Activated naive CD4-positive, alpha-beta T cell treated with anti-CD3 and anti-CD28 coated beads, Interleukin-2, amount 10 ng/mL, durations not matched to agents 7 days and 5 days (primary cell): ENCODE measurements at places on chromosomes 16 and 17.

DNA sequence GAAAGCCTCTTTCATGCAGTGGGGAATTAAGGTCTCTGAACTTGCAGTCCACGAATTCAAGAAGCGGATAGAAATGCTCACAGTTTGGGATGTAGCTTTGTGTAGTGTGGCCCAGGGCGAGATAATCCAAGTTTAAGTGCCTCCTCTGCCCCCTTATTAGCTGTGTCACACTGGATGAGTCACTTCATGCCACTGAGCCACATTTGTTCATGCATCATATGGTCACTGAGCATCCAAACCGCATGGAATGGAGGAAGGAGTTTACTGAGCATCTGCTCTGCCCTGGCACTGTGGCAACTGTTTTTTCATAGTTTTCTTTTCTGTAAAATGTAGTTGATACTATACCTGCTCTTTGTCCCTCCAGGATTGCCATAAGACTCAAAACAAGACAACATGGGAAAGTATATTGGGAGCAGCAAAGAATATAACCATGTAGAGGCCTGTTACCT is 15.1 kb upstream of the DHX8 start:
- no peak for DNase-seq

DNA sequence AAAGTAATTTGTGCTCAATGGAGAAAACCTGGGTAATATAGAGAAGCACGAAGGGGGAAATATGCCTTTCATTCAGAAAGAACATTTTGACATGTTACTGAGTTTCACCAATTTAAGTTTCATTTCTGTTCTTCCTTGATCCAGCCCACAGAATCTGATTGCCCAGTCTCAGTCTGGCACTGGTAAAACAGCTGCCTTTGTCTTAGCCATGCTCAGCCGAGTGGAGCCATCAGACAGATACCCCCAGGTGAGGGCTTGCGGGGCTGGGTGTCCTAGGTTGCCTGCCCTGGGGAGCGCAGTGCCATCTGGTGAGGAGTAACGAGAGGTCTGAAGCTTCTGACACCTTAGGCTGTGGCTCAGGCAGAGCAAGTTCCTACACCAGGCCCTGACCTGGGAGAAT is 17.7 kb downstream of the DDX19A start:
- DNase-seq = no peak

DNA sequence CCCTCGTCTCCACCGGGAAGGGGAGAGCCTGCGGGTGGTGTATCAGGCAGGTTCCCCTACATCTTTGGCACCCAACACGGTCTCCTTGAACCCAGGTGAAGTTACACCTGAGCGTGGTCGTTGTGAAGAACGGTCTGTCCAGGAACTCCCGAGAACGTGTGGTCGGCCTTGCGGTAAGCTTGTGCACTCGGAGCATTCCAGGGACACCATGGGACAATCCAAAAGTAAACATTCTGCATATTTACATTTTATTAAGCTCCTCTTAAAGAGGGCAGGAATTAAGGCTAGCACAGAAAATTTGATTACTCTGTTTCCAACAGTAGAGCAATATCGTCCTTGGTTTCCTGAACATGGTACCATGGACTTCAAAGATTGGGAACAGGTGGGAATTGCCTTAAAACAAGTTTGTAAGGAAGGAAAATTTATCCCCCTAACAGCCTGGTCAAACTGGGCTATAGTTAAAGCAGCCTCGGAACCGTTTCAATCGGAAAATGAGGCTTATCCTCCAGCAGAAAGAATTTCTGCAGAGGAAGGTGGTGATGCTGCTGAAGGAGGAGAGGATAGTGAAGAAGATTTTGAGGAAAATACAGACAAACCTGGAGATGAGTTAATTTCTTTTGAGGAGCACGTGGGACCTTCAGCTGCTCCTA is 18.2 kb downstream of the ALOX15B start:
- no peak for DNase-seq

DNA sequence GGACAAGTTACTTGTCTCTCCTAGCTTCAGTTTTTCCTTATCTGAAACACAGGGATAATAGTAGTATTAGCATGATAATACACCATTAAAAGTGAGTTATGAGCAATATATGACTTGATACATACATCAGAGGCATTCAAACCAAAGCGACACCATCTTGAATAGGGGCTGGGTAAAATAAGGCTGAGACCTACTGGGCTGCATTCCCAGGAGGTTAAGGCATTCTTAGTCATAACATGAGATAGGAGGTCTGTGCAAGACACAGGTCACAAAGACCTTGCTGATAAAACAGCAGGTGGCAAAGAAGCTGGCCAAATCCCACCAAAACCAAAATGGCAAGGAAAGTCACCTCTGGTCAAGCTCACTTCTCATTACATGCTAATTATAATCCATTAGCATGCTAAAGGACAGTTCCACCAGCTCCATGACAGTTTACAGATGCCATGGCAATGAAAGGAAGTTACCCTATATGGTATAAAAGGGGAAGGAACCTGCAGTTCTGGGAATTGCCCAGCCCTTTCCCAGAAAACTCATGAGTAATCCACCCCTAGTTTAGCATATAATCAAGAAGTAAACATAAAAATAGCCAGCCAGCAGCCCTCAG is 37.2 kb upstream of the HS3ST3A1 start:
- peak; percentile 31 for DNase-seq

- no peak for DNase-seq
Observed at GRCh38 chr16:48426244-48427141, 41.3 kb upstream of the SIAH1 start.

- DNase-seq = no peak
Observed at GRCh38 chr16:80993307-80993706, 13.4 kb downstream of the CMC2 start.

DNA sequence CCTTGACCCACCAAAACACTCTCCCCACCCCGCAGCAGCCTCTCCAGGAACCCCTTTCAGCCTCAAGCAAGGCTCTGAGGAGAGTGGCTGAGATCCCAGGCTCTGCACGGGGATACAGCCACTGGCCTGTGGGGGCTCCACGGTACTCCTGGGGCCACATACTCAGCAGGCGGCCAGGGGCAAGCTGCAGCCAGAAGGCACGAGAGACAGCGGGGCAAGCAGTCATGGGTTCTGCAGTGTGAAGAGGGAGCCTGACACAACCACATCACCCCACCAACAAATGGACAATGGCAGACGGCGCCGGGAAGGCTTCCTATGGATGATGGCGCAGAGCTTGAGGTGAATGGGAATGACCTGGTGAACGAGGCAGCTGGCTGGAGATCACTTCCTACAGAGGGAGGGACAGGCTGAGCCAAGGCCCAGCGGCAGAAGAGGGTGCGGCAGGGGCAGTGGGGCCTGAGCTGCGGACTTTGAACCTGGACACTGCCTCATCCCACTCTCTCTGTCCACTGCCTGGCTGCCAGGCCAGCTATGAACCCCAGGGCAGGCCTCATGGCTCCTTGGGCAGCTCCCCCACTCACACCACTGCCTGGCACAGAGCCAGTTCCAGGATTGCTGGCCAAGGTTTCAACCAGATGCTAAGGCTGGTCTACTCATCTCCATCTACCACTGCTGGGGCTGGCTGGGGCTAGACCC is 10.8 kb upstream of the BCAR1 start:
- DNase-seq = no peak

GRCh38 chr16:56736476-56736875 is 6.5 kb downstream of the NUP93 start:
- no peak for DNase-seq

DNA sequence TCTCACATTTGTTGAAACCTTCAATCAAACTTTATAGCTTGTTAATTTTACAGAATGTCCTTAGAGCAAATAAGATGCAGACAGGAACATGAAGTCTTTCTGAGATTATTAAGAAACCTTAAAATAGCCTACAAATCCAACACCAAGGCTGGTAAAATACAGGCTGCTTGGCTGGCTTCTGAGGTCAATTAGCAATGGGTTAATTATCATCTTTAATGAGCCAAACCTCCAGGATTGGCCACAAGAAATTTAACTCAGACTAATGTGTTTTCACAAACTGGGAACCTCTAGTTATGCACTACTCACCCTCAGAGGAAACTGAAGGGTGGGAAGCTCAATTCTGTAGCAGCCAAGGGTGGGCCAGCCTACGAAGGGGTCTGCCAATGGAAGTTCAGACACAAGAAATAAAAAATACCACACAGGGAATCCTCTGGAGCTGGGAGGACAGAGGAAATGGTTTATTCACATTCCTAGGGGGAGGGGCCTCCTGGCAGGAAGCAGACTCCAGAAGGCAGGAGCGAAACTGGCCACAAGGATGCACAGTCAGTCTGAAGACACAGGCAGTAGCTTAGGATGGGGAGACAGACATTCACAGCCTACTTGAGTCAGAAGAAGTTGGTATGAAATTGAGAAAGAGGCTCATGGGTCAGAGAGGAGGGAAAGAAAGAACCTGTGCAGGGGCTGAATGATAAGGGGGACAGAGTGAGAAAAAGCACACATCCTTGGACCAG is 36.1 kb downstream of the HIC1 start:
- DNase-seq = no peak

GRCh38 chr16:19861811-19862327 is 22.8 kb downstream of the GPRC5B start:
- DNase-seq = no peak

GRCh38 chr16:65373097-65373496 is 251.2 kb upstream of the CDH11 start:
- DNase-seq = no peak

DNA sequence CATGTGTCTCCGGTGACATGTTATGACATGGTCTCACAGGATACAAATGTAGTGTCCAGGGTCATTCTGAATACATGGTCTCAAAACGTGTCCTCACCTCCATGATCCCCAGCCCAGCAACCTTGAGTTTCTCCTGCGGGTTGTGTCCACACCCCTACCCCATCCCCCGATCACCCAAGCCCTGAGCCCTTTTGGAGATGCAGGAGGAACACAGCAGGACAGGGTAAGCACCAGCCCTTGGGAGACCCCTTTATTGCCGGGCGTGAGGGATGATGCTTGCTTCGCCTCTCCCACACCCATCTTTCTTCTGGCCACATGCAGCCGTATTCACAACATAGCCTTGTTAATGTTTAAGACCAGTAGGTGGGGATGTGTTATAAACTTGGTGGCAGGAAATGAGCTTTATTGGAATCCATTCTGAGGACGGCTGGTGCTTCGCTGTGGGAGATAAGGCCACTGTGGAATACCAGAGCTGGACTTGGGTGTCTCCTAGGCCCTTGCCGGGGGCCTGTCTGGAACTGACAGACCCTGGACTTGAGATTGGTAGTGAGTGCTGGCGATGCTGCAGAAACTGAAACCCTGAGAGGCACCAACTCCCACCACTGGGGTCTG is 5.5 kb downstream of the TMEM132E start:
- no peak for DNase-seq

DNA sequence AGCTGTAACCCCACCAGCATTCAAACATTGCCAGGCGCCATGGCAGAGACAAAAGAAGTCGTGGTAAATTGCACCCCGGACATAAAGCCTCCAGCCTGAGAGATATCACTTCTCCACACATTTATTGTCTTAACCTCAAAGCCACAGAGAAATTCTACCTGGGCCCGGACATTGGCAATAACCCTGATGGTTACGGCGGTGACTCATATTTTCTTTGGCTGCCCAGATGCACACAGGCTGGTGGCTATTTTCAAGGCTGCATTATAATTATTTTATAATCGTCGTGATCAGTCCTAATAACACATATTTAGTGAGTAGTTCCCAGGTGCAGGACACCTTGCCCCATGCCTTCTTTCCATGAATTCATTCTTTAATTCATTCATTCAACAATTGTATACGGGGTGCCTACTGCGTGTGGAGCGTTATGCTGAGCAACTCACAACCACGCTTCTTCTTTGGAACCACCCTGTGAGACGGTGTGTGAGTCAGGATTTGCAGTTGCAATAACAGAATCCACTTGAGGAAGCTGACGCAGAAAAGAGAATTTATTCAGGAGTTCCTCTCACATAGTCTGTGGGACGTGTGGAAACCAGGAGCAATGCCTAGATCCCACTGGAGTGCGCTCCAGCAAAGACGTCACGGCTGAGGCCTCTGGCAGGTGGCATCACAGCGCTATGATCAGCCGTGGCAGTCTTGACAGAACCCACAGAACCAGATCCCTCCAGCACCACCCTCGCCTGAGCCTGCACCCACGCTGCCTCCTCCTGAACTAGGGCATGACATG is 245.7 kb downstream of the FOXL1 start:
- DNase-seq = no peak

DNA sequence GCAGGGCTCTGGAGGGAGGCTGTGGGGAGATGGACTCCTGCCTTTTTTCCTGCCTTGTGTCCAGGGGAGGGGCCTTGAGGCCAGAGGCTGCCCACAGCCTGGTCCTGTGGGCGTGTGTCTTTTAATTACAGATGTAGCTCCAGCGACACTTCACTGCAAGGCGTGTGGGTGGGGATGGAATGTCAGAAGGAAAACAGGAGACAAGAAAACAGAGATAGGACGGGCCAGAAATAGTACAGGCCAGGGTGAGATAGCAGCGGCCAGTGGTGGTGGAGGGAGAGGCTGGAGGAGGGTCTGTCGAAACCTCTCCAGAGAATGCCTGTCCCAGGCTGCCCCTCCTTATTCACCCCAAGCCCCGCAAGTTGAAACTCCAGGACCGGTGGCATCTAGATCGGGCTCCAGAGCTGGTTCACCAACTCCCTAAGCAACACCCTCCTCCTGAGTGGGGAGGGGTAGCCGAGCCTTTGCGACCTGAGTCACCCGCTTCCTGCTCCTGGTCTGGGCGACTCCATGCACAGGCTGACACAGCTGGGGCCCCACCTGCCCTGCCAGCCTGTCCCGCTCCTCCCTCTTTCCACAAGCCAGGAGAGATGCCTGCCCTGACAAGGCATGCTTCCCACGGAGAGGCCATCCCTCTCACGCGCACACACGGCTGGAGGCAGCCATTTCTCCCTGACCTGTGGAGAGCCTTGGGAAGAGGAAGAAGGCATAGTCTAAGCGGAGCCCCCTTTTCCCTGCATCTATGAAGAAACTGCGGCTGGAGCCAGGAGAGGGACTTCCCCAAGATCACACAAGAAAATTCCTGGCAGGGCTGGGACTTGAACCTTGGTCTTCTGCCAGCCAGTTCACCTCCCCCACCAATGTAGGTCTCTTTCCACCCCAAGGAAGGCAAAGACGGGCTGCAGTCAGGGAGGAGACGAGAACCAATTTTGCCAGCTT is 6.6 kb upstream of the JUP start:
- no peak for DNase-seq

DNA sequence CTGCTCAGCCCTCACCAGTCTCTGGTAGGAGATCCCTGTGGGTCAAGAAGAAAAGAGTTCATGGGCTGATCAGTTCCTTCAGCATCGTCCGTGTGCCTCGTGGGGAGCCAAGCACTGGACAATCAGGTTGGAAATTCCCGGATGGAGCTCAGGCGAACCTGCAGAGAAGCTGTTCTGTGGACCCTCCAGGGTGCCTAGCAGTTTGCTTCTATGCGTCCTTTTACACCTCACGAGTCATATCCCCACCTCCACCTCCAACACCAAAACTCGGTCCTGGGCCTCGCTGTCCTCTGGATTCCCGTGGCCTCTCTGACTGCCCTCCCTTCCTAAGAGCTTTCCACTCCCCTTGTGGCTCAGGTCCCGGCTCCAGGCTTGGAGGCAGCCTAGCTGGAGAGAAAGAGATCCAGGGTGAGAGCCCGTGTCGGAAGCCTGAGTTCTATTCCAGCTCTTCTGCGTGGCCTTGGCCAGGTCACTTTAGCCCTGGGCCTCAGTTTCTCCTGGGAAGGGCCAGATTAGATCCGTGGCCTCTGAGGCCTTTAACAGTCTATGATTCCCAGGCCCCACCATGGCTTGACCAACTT is 26.2 kb upstream of the PIK3R6 start:
- DNase-seq = no peak
